ENCODE measurements at places on chromosomes 7 and 10.
A peak's percentile ranks its signal among the peaks of the same experiment; 100 is the strongest.

DNA sequence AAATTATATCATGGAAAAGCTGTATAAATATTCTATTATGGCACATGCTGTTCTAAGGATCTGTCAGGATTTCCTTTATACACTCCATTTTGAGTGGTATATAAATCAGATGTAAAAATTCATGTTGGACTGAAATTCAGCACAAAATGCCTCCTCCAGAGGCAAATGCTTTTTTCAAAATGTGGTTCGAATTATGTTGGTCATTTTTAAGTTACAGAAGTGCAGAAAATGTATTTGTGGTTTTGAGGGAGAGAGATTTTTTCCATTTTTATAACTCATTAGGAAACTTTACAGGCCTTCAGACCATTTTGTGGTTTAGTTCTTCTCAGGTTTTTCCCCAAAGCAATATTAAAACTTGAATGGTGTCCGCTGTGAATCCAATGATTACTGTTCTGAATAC, 2.9 kb downstream of the PPP1R3A start:
- no peak for DNase-seq

DNA sequence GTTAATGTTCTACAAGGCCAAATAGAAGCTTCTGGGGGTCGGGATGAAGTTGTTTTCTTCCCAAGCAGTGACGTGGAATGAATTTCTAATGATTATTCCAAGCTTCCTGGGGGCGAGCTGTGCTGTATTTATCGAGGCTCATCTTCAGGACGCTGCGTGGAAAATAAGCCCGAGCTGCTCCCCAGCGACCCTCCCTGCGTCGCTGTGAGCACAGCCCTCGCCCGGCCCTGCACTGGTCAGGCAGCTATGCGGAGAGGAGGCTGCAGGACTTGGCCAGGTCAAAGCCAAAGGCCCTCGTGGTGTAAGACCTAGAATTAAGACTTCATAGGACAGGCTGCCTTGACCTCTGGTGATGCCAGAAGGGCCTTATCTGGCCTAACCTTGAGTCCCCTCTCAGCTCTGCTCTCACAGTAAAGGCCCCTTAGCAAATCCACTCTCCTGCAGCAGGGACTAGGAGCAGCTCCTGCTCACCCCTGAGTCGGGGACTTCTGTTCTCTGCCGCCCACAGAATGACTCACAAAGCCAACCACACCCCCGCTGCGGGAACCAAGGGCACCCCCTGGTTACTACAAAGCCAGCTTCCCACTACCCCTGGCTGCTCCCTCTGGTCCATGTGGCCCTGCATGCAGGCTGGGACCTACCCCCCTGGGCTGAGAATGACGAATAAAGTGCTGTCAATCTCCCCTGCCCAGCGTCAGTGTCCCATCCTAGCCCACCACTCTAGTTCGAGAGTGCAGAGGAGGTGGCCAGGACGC, 501.6 kb downstream of the TCERG1L start:
- DNase-seq: no peak

- DNase-seq: no peak
These were observed 32.5 kb downstream of the CCDC6 start for GRCh38 chr10:59873896-59874295.

DNA sequence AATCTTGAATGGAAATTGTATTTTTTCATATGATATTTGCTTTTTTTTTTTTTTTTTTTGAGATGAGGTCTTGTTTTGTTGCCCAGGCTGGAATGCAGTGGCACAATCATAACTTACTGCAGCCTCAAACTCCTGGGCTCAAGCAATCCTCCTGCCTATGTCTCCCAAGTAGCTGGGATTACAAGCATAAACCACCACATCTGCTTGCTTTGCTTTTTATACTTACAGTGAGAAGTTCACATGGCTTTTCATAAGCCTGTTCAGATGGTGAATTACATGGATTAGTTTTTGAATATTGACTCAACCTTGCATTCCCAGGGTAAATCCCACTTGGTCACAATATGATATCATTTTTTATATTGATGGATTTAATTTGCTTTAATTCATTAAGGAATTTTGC, 22.0 kb downstream of the LRRD1 start:
- DNase-seq: no peak

DNA sequence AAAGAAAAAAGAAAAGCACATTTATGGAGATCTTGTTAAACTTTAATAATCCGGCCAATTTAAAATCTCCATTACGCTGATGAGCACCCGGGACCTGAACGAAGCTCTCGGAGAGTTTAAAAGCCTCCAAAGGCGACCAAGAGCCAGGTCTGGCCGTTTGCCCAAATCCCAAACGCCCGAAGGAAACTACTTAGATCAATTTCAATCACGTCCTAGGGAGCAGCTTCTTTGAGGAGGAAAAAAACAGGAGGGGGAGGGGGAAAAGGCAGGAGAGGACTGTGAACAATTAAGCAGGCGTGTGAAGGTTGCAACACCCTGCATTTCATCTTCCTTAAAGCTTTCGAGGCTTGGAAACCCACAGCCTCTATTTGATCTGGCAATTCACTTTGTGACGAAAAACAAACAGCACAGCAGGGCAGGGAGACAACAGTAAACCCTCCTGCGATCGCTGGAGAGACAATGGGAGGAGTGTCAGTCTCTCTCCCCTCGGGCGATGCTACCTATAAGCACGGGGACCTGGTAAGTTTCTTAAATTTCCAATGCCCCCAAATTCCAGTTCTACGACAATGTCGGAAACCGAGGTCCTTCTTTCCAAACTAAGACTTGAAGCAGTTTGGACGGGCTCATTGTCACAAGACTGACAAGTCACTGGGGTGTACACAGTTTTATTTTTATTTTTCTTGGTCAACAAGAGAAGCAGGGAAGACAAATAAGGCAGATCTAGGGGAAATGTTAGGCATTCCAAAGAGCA, 1.2 kb downstream of the KLF6 start:
- DNase-seq: no peak

- no peak for DNase-seq
These were observed 40.0 kb downstream of the NPY start for GRCh38 chr7:24323961-24324480.

- no peak for DNase-seq
These were observed 836.8 kb downstream of the SORCS1 start for GRCh38 chr10:106327747-106328146.

GRCh38 chr10:61398366-61399129, 54.6 kb downstream of the TMEM26 start:
- no peak for DNase-seq

DNA sequence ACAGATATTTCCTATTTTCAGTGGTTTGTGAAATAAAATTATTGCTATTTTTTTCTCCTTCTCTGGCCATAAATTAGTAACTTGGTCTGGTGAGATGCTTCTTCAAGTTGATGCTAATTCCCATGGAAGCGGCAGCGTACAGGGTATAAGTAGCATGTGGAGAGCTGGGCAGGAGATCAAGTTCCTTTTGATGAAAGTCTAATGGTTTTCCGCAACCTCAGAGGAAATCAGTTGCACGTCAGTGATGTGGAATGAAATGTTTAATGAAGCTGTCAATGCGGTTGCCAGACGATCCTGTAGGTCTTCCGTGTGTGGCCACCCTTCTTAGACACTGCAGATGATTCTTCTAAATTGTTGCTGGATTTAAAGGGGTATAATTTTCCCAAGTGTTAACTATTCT, 236.4 kb upstream of the GRM3 start:
- DNase-seq: no peak

GRCh38 chr10:68402276-68402675, 4.8 kb downstream of the RUFY2 start:
- DNase-seq: no peak

DNA sequence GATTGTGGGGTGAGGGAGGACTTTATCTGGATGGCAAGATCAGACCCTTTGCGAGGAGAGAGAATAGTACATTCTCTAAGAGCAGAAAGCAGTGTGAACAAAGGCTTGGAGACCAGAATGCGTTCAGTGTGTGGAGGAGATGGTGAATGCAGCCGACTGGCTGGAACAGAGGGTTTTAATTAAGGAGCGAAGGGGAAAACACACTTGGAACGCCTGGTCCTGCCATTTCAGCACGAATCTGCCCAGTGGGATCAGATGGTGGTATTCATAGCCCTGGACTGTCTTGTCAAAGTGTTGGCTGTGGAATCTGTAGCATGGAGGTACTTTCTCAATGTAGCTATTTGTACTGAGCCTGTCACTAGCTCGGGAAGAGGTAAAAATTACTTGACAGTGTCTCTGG, 260.9 kb downstream of the SLC25A13 start:
- no peak for DNase-seq

- DNase-seq: no peak
These were observed 112.9 kb upstream of the LYZL2 start for GRCh38 chr10:30742471-30742870.

GRCh38 chr10:83122336-83122735, 1017.0 kb upstream of the GHITM start:
- DNase-seq: no peak

GRCh38 chr10:91220954-91221675, 652 bp downstream of the PCGF5 start:
- peak; percentile 22 for DNase-seq
